Stimulated activated CD4-positive, alpha-beta T cell treated with anti-CD3 and anti-CD28 coated beads, Interleukin-15, amount 100 ng/mL, for 1 hour (primary cell): ENCODE measurements at places on chromosomes 12 and 14.

DNA sequence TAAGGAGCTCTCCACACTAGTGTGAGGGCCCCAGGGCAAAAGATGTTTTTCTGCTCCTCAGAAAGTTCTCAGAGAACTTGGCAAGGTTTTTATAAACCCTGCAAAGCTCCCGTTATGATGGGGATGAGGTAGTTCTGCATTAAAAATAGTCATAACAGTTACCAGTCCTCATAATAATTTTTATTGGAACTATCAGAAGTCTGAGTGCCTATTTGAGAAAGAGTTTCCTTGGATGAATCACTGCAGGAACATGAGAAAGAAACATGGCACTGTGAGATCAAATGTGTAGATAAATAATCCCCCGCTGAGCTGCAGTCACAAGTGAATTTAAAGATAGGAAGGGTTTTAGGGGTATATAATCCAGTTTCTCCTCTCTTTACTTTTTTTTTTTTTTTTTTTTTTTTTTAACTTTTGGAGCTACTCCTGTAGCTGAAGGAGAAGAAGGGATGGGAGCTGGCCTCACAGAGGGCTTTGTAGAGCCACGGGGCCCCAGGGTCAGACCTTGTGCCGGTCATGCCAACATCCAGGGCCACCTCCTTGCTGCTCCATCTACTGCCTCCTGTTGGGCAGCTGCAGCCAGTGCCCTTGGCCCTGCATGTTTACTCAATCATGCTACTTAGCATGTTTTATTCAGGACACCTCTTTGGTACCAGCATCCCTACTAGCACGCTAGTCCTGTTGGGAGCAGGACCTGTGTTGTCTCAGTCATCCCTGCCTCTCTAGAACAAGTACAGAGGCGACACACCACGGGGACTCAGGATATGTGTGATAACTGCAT is 39.5 kb downstream of the EVL start:
- DNase-seq, result no peak

- no peak for DNase-seq
Measured at GRCh38 chr12:33944703-33945437, 77.4 kb upstream of the ALG10 start.

DNA sequence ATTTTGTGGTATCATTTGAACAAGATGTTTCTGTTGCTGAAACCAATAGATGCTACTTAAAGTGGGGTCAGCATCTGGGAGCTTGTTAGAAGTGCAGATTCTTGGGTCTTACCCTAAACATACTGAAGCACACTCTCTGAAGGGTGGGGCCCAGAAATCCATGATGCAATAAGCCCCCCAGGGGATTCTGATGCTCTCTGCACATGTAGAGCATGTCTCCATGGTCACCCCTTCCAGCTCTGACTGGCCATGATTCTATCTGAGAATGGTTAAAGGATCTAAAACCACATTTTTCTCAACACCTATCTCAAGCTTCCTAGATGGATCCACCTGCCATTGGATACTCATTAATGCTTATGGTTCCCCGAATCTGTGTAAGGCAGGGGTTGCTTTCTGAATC is 20.4 kb downstream of the JDP2 start:
- no peak for DNase-seq

- DNase-seq, result peak; percentile 9
Measured at GRCh38 chr14:37985826-37986470, 221.8 kb upstream of the SSTR1 start.

DNA sequence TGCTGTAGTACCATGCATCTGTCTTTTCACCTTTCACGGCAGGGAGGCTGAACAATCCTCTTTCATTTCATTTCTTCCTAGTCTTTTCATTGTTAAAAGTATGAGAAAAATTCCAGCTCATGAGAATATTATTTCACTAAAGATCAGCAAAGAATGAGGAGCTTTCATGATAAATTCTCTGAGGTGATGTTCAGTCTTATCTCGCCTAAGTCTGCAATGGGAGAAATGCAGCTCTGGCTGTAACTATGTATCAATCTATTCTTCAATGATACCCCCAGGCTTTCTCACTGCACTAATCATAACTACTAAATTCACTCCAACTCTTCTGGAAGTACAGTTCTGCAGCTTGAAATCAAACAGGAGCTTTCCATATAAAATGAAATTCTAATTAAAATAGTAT is 15.7 kb downstream of the FOXG1 start:
- DNase-seq, result no peak

- DNase-seq, result no peak
Measured at GRCh38 chr12:72304751-72305150, 32.6 kb downstream of the TRHDE start.

DNA sequence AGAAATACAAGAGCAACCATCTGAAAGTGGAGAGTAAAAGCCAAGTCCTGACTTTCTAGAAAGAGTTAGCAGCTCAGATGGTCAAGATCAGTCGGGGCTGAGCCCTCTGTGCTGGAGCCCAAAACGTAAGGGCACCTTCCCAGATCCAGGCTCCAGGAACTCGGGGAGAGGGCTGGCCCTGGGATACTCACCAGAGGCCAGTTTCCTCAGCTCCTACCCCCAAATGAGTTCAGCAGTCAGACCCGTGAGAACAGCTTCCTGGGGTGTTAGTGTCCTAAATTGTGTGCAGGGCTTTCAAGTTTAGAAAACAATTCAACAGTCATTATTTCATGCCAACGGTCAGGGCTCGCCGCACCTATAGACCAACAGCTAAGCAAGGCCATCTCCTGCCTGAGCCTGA is 147.6 kb upstream of the FKBP4 start:
- DNase-seq, result no peak

DNA sequence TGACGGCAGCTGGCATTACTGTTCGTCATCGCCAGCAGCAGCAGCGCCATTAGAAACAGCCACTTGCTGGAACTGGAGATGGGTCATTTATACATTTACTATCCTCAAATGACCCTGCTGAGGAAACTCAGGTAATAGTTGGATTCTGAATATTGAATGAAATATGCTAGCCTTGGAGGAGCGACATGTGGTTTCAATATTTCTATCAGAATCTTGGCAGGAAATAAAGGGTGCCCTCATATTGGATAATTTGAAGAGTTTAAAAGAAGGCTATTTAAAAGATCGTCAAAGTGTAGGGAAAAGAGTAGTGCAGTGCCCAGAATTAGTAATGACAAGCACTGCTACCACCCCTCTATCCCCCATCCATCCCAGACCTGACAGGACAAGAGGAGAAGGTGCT is 109.6 kb upstream of the CPM start:
- no peak for DNase-seq

- no peak for DNase-seq
Measured at GRCh38 chr14:100374876-100375265, 51.7 kb downstream of the SLC25A47 start.

- no peak for DNase-seq
Measured at GRCh38 chr12:6770094-6770493, 2.2 kb upstream of the LAG3 start.

GRCh38 chr12:62635649-62636048 is 169.0 kb downstream of the MON2 start:
- DNase-seq, result no peak

- DNase-seq, result no peak
Measured at GRCh38 chr14:96874127-96874526, 76.9 kb downstream of the VRK1 start.

GRCh38 chr14:65840118-65840751 is 427.7 kb downstream of the FUT8 start:
- no peak for DNase-seq

- no peak for DNase-seq
Measured at GRCh38 chr12:72338437-72338836, 66.3 kb downstream of the TRHDE start.

DNA sequence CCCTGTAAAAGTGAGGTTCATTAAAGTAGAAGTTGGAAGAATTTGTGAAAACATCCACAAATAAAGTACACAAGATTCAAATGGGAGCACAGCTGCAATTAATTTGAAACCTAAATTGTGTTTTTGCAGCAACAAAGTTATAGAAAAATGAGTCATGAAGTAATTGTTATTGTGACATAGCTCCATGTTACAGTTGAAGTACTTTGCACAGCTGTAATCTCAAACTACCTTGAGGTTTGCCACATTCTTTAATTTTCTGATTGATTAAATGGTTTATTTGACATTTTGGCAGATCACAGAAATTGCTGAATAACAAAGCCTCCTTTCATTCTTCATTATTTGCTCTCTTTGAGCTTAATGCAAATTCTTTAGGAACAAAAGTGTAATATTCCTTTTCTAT is 111.3 kb downstream of the RMST start:
- DNase-seq, result no peak

DNA sequence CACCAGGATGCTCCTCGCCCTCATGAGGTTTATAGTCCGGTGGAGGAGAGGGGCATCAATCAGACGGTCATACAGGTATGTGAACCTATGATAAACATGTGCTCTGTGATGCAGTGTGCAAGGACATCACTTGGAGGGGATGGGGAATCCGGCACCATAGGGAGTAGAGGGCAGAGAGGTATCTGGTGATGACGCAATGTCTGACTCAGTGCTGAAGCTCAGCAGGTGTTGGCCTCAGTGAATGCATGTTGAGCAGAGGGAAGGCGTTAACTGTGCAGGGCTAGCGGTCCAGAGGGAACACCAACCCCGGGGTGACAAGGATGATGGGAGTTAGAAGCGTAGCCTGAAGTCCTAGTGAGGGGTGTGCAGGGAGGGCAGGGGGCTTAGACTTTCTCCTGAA is 200.9 kb downstream of the TMEM132C start:
- DNase-seq, result no peak

DNA sequence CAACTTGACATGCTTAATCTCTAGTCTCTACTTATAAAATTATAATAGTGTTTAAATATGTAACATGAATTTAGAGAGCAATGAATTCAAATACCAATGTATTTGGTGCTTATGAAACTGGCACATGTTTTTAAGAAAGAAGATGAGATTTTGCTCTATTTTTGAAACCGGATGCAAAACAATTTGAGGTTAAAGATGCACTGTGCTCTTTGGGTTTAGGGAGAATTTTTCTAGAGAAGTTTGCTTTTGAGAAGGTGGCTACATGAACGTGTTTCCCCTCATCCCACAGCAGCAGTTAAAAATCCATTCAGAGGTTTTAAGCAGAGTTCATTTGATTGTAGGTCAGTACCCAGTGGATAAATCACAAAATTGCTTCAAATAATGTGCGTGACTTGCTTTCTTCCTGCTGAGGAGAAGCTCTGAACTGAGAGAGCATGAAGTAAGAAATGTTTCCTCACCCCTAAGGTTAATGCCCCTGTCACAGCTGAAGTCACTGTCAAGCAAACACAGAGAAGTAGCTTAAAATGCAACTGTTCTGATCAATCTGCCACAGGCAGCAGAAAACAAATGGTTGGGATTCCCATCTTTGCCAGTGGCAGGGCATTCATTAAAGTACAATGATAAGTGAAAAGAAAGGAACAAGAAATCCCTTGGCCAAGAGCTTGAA is 241.9 kb upstream of the SYT1 start:
- no peak for DNase-seq

DNA sequence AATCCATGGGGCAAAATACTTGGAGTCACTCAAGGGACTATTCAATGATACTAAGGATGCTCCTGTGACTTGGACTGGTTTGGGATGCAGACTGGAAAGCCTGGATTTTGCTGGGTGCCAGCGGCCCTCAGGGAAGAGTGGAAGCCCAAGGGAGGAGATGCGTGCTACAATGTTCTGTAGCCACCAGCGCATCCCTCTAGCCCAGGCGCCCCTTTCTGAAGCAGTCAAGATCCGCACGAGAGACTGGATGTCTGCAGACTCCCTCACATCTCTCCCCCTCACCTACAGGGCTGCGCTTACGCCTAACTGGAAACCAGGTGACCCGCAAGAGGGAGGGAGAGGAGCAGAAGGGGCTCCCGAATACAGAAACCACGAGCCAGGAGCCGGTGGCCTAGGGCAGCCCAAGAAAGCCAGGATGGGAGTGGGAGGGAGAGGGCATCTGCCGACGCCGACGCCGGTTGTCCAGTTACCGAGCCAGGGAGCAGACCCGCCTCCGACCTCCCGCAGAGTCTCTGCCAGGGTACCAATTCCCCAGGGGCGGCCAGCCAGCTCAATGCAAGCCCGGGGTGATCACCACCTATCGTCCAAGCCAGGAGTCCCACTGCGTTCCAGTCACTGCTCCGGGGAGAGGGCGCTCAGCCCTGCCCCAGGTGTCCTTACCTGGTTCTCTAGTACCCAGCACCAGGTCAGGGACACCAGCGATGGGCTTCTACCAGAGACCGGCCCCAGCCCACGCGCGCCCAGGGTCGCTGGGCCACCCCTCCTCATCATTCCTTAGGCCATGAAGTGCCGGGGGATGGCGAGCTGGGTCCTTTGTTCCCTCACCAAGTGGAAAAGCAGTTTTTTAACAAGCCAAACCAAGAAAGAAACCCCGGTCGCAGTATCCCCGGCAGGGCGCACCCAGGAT is 1.2 kb downstream of the NTN4 start:
- no peak for DNase-seq

- no peak for DNase-seq
Measured at GRCh38 chr12:68786929-68787328, 21.0 kb upstream of the MDM2 start.
